ENCODE measurements at places on chromosomes 6 and 20.
A peak's percentile ranks its signal among the peaks of the same experiment; 100 is the strongest.

DNA sequence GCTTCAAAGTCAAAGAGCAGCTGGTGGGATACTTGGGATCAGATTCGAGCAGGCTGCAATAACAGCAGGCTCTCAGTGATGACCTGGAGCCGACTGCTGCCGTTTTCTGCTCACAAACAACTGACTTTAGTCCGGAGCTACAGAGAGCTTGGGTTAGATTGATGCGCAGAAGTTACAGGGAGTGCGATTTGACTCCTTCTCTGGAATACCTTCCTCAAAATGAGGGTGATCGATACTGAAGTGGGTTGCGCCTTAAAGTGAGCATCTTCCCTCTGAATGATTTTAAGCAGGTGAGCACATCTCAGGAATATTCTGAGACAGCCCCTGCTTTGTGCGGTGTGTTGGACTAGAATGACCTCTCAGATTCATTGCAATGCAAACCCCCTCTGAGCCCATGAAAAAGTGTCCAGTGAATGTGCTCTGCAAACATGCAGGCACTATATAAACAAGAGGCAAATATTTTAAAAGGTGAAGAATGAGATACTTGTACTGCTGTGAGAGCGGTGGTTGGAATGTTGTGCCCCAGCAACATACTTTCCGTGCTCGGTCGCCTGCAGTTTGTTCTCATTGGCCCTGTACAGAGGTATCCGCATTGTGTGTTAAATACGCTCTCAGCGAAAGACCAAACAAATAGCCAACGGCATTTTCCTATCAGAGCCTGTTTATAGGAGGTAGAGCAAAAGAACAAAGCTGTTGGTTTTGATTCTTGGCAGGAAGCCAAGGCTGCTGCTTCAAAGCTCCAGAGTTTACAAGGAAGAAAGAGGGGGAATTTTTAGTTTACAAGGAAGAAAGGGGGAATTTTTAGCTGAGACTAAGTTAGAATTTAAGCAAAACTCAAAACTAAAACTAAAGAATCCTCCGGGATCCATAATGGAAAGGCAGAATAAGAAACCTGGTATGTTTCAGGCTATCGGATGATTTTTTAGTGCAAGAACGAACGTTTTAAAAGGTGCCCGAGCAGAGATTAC, 67.7 kb downstream of the PHACTR2 start:
- DNase-seq = no peak

- no peak for DNase-seq
Observed at GRCh38 chr20:3820901-3821727, 767 bp downstream of the AP5S1 start.

GRCh38 chr6:156348424-156348823, 428.8 kb upstream of the ARID1B start:
- peak; percentile 38 for DNase-seq

DNA sequence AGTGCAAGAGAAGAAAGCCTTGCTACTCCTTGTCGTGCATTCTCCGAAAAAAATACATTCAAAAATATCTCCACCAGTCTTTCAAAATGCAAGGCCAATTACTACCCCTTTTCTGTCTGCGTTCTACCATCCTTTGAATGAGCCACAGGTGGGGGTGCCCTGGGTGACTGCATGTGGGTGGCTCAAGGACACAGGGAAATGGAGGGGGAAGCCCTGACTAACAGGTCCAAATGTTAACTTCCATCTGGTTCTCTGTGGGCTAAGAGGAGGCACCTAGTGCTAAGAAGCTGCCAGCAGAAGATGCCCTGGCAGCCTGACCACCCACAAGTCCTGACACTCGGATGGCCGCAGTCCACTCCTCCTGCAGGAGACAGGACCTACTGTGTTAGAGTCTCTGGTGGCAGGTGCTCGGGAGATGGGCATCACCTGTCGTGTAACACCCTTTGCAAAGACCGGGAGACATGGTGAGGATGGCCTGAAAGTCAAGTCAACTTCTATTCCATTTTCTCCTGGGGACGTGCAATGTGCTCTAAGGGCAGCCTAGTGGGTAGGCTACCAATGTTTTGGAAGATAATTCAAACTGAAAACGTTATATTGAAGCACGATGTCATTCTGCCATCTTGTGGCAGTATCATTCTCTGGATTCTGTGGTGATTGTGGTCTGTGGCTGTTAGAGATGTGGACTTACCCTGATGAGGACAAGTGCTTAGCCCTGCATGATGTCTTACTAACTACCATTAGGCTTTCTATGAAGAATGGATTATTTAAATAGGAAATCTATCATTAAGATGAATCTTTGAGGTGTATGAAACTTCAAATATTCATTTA, 27.4 kb upstream of the IGF2R start:
- peak; percentile 27 for DNase-seq

DNA sequence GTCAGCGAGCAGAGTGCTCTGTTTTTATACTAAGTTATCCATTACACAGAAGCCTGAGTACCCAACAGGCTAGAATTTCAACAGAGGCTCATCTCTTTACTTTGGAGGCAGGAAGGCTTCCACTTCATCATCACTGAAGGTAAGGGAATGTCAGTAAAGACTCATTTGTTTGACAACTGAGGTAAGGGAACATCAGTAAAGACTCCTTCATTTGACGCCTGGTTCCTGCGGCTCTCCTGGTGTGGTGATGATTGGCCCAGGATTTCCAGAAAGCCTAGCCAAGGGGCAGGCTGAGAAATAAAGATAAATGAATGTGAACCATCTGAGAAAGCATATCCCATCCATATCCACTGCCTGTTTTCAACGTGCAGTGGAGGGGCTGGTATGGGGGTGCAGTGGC, 244.6 kb upstream of the ECI2 start:
- no peak for DNase-seq

DNA sequence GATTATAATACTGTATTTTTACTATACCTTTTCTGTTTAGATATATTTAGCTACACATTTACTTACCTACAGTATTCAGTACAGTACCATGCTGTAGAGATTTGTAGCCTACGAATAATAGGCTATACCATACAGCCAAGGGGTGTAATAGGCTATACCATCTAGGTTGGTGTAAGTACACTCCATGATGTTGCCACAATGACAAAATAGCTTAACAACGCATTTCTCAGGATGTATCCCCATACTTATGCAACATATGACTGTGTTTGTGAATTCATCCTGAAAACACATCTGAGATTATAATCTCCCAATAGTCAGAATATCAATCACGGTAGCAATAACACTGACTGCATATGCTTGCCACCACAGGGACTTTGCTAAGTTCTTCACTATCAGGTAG, 20.7 kb downstream of the B4GALT5 start:
- DNase-seq = no peak

DNA sequence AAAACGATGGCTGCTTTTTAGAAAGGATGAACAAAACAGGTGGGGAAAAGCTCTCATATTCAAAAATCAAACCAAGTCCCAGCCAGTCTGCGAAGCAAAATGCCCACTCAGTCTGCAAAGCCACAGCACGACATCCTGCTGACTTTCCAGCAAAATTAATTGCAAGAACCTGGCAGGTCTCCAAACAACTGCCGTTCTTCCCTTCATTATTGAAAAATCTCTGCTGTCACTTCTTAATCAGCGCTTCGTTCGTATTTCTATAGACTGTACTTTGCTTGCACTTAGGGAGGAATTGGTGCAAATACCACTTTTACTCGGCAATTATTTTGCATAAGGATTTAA, 222.4 kb downstream of the CBLN4 start:
- no peak for DNase-seq

DNA sequence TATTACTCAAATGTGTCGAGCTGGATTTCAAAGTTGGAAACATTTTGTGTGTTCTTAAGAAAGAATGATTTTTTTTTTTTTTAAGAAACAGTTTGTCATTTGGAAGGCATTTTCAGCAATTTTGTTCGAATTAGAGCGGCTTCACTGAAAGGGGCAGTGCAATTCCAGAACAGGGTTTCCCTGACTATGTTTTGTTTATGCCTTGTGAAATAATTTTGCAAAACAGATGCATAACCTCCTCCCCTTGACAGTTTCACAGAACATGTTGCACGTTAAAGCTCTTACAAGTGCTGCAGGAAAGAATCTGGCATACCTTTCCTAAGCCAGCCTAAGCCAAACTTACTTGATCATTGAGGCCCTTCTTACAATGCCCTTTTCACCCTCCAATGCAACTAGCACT, 216.0 kb upstream of the SSTR4 start:
- DNase-seq = no peak

DNA sequence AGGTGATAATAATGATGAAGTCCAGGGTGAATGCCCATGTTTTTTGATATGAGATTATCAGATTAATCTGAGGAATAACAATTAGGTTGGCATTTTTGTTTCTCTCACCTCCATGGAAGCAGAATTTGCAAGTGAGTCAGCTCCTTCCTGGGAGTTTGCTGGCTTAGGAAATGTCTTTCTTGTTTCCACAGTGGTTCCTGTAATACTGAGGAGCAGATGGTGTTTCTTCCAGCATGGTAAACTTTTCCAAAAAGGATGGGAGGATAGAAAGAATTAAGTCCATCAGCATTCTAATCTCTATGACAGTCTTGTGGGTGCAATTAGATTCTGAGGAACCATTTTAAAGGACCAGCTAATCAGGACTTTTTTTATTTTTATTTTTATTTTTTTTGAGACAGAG, 40.5 kb downstream of the SNAP25 start:
- DNase-seq = no peak

- DNase-seq = no peak
Observed at GRCh38 chr20:32458837-32459220, 100.7 kb downstream of the ASXL1 start.

GRCh38 chr20:58361481-58362205, 27.4 kb upstream of the VAPB start:
- DNase-seq = no peak

DNA sequence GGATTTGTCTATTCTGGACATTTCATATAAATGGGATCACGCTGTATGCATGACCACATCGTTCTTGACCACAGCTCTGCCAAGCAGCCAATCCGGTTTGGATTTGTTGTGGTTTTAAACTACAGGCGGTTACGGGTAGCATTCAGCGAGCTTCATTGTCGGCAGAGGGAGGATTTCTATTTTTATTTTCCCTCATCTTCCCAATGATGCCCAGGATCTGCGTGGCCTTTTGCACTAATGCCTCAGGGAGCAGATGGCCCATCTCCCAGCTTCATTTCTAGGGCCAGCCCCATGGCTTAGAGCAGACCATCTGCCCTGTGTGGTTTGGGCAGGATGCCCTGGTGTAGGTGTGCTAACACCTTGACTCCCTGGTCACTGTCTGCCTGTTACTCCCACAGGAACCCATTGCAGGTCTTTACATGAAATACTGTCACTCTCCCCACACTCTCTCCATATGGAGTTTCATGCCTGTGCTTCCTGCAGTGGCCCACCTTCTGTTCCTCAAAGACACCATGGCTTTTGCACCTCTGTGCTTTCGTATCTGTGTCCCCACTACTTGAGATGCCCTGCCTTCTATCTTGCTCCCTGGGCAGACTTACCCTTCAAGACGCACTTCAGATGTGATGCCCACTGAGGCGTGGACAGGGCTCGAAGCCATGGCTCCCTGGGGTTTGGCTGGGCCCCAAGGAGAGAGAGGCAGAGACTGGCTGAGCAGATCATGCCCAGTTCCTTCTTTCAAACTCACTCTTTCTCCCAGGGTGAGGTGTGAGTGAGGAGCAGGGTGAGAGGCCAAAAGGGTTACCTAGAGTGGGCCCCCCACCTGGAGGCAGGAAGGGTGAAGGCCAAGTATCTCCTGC, 26.0 kb downstream of the SDCBP2 start:
- DNase-seq = no peak

- no peak for DNase-seq
Observed at GRCh38 chr20:6714279-6714711, 53.2 kb upstream of the BMP2 start.

DNA sequence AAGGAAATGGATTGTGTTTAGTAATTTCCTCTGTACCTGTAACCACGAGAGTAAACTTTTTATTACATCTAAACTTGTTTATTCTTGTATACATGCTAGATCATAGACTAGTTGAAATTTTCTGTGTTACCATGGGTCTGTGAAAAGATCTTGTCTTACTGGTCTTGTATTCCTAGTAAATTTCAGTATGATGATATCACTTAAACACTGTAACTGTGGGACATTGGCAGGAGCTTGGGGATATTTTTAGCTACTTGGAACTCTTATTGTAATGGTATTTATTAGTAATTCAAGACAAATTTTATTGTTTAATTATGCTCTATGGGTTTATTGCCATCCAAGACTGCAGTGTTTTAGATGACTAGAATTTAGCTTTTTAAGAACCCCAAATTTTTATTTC, 25.9 kb upstream of the TULP4 start:
- DNase-seq = no peak

- DNase-seq = no peak
Observed at GRCh38 chr6:169000022-169000421, 253.6 kb downstream of the THBS2 start.

DNA sequence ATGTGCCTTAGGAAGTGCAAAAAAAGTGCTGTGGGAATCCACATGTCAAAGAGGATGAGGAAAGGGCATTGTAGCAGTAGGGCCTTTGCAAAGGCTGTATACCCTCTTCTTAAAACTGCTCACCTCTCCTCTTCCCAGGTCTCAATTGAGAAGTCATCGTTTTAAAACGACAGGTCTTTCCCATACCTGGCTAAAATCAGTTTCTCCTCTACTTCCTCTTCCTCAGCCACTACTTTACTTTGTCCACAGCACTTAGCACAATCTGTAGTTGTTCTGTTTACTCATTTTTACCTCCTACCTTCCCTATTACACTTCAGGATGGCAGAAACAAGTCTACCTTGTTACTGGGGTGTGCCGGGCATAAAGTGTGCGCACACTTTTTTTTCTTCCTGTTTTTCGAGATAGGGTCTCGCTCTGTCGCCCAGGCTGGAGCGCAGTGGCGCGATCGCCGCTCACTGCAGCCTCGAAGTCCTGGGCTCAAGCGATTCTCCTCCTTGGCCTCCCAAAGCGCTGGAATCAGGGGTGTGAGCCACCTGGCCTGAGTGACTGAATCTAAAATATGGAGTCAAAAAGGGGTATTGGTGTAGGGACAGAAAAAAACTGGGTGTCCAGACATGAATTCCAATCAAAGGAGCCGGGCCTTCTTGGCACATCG, 9.8 kb upstream of the ELOVL5 start:
- peak; percentile 37 for DNase-seq

GRCh38 chr6:131159578-131159977, 24.3 kb downstream of the AKAP7 start:
- DNase-seq = no peak

GRCh38 chr6:79605061-79605460, 26.1 kb upstream of the SH3BGRL2 start:
- DNase-seq = no peak

DNA sequence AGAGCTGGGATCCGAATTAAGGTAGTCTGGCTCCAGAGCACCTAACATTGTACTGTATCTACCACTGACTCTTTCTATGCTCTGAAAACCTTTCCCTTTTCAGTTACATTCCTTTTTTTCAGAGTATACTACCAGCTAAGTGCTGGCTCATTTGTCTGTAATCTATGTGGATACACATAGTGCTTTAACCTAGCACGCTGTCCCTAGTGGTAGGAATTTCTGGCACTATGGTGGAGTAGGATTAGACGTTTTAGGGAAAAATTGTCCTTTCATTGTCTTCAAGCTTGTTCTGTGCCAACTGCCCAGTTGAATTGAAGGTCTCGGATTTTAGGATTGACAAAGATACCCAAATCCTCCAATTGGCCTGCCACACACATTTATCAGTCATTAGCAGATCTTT, 259.1 kb upstream of the FERMT1 start:
- DNase-seq = no peak

GRCh38 chr6:22372922-22373321, 76.1 kb upstream of the PRL start:
- DNase-seq = no peak
